ENCODE measurements at places on chromosomes 3 and 15.

GRCh38 chr3:48918388-48919214 is at the start of gene ARIH2:
Gene ARIH2 (plus strand): TSS chr3:48918842. CDS start chr3:48927559, 8,717 bp downstream.
- peak; percentile 98 for DNase-seq

GRCh38 chr3:155184011-155184410 is 103.9 kb downstream of the MME start:
- DNase-seq: no peak

GRCh38 chr3:1495466-1495865 is 402.6 kb downstream of the CNTN6 start:
- no peak for DNase-seq

- DNase-seq: no peak
Measured at GRCh38 chr3:17090280-17090983, 205.7 kb downstream of the PLCL2 start.

GRCh38 chr3:8903191-8903590 is 60.1 kb downstream of the RAD18 start:
- no peak for DNase-seq

DNA sequence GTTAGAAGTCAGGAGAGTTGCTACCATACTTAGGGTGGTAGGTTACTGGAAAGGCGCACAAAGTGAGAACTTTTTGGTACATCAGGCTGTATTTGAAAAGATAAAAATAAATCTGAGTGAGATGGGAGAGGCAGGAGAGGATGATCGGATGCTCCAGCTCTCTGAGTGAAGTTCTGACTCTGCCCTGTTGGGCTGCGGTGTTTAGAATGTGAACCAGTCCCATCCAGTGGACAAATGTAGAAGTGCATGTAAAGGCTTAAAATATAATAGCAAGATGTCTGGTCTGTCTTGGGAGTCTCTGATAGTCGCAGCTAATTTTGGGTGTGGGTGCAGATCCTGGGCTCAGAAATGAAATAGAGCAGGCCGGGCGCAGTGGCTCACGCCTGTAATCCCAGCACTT is 30.4 kb downstream of the ACKR2 start:
- peak; percentile 56 for DNase-seq

- no peak for DNase-seq
Measured at GRCh38 chr3:149199474-149199873, 22.2 kb downstream of the CP start.

DNA sequence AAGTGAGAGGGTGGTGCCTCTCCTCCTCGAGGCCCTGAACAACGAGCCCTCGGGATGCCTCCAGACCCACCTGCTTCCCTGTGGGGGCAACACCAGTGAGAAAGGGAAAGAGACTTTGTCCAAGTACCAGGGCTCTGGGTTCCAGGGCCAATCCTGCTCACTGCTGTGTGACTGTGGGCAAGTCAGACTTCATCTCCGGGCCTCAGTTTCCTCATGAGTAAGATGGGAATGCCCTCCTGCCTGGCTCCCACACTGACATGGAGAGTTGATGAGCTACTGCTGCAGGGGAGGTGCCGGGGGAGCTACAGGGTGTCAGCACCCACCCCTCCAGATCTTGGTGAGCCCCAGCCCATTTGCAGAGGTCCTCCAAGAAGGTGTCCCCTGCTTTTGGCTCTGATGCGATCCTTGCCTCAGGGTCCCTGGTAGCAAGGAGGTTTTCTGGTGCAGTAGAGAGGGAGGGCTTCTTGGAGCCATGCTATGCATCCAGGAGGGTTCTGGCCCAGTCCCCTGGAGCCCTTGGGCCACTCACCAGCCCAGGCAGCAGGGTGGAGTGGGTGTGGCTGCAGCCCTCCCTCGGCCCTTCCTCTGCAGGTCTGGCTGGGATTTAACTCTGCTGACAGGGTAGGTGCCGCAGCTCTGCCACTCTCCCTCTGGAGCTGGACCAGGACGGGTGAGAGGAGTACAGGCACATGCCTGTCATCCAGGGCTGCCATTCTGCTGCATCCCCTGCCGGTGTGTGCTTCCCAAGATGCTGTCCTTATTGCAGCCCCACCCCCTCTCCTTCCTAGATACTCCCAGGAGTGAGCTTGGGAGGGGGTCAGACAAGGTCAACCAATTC is 26.9 kb downstream of the LOXL1 start:
- DNase-seq: peak; percentile 37

DNA sequence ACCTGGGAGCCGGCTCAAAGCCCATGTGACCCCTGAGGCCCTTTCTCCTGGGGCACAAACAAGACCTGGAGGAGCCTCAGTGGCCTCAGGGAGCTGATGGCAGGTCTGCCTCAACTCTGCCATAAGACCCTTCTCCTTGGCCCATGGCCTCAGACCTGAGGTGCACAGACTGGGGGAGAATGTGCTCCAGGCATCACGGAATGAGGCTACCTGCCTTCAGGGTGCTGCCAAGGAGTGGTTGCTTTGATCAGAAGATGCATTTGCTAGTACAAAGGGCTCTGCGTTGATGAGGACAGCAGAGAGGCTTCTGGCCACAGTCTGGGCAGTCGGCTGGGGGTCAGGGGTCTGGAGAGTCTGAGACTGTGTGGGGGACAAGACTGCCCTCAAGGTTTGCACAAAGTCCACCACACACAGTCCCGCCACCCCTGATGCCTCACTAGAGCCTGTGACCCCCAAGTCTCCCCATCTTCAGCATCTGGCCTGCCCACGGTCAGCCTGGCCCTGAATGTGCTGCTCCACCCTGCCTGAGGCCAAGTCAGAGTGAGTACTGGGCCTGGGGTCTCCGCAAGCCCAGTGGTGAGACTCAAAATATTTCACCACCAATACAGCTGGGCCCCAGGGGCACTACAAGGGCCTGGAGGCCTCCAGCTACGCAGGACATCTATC is 26.6 kb downstream of the ALDH1L1 start:
- no peak for DNase-seq
